Hematopoietic multipotent progenitor cell treated with erythropoietin and hydrocortisone succinate and interleukin-3 and kit ligand, for 6 days (in vitro differentiated cells): ENCODE measurements at places on chromosomes 13 and 19.

GRCh38 chr19:23481043-23481442, 85.8 kb upstream of the ZNF91 start:
- no peak for DNase-seq

DNA sequence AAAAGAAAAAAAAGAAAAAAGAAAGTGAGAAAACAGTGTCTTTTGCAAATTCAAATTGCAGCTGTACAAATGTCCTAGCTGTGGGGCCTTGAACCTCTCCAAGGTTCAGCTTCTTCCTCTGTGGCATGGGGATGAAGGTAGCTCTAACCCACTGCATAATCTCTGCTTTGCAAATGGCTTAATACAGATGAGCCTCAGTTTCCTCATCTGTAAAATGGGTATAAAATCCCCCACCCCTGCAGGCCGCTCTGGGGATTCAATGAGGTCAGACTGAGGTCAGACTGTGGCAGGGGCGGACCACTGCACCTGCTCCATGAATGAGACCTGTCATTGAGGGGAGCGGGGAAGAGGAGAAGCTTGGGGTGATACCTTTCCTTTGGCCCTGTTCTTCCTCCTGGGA, 5.8 kb downstream of the DPF1 start:
- DNase-seq: no peak

GRCh38 chr19:54191811-54192453, 824 bp downstream of the TSEN34 start:
- no peak for DNase-seq

GRCh38 chr13:73616861-73617260, 517.3 kb downstream of the KLF12 start:
- peak; percentile 51 for DNase-seq

- no peak for DNase-seq
Measured at GRCh38 chr13:61765181-61765742, 349.6 kb upstream of the PCDH20 start.

GRCh38 chr13:79724348-79725103, 243.6 kb downstream of the NDFIP2 start:
- no peak for DNase-seq

DNA sequence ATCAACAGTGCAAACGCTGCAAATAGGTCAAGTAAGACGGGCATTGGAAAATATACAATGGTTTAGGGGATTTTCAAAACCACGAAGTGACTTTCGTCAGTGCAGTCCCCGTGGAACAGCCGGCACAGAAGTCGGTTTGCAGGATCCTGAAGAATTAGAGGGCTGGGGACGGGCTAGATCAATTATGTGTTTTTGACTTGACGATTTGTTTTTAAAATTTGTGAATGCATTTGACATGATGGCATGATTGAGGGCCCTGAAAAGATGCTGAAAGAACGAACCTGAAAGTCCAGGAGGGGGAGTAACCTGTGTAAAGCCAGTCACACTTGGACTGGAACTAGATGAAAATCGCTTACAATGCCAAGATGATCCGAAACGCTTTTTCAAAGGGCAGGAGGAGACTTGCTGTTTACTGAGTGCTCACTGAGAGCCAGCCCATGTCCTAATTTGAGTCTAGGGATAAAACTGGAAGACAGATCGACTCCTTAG, 8.9 kb upstream of the DGKH start:
- DNase-seq: peak; percentile 58

- peak; percentile 57 for DNase-seq
Measured at GRCh38 chr13:40961214-40961613, 57.9 kb downstream of the ELF1 start.

DNA sequence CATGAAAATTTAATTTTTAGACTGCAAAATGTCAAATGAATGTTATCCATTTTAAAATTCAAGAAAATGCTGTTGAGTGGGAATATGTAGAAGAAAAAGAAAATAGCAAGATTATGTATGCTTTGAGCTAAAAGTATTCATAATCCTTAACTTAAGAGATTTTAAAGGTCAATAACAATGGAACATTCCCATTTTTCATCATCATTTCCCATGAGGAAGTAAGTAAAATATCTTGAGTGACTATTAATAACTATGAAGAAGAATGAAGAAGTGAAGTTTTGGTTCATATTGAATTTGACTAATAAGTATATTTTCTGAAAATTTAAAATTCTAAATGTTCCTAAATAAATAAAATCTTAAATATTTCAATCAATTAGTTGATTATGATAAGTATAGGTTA, 273.4 kb downstream of the DACH1 start:
- no peak for DNase-seq

DNA sequence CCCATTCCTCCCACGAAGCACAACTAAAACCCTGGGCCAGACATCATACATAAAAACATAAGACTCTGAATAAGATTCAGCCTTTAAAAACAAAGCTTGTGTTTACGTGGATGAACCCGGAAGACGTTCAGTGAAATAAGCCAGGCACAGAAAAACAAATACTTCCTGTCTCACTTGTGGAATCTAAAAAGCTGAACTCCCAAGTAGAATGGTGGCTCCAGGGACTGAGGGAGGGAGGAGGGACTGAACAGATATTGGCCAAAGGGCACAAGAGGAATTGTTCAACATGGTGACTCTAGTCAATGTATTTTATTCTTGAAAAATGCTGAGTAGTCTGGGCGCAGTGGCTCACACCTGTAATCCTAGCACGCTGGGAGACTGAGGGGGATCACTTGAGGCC, 35.7 kb upstream of the TPM4 start:
- no peak for DNase-seq

DNA sequence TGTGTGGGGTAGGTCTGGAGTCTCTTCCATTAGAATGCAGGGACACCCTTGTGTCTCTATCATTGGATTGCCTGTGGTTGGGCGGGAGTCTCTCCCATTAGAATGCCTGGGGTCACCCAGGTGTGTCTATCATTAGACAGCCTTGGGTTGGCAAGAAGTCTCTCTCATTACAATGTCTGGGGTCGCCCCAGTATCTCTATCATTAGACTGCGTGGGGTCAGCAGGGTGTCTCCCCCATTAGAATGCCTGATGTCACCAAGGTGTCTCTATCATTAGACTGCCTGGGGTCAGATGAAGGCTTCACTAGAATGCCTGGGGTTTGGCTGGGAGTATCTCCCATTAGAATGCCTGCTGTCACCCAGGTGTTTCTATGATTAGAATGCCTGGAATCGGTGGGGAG, 1539.0 kb downstream of the UQCRFS1 start:
- DNase-seq: no peak

- no peak for DNase-seq
Measured at GRCh38 chr13:34810996-34811395, 131.1 kb upstream of the NBEA start.

DNA sequence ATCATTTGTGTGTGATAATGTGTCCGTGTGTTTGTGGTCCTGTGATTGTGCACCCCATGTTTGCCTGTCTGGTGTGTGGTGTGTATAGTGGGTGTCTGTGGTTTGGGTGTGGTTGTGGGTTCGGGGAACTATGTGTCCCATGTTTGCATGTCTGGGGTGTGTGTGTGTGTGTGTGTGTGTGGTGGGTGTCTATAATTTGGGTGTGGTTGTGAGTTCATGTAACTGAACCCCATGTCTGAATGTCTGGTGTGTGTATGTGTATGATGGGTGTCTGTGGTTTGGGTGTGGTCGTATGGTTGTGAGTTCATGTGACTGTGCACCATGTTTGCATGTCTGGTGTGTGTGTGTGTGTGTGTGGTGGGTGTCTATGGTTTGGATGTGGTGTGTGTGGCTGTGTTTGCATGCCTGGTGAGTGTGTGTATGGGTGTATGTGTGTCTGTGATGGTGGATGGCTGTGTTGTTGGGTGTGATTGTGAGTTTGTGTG, 11.1 kb upstream of the NFIX start:
- DNase-seq: peak; percentile 46

DNA sequence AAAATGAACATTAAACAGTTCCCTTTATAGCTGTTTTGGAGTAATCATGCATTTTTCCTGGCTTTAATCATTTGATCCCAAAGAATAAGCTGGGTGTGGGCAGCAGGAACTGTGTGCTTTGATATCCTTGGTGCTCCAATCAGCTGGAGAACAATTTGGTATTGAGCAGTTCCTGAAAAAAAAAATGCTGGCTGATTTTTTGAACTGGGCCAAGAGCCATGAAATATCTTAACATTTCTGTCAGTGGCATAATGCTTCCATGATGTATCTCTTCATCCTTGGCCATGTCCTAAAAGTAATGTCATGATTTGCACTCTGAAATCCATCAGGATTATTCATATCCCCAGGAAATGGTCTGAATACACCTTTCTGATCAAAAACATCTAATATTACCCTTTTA, 134.7 kb downstream of the LHFPL6 start:
- DNase-seq: no peak

DNA sequence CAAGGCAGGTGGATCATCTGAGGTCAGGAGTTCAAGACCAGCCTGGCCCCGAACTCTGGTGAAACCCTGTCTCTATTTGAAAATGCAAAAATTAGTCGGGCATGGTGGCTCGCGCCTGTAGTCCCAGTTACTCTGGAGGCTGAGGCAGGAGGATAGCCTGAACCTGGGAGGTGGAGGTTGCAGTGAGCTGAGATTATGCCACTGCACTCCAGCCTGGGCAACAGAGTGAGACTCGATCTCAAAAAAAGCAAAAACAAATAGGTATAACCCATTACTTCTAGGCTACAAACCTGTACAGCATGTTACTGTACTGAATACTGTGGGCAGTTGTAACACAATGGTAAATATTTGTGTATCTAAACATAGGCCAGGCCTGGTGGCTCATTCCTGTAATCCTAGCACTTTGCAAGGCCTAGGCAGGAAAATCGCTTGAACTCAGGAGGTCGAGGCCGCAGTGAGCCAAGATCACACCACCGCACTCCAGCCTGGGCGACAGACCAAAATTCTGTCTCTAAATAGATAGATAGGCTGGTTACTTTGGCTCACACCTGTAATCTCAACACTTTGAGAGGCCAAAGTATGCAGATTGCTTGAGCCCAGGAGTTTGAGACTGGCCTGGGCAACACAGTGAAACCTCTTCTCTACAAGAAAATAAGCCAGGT, 63.5 kb downstream of the MYO9B start:
- DNase-seq: no peak

DNA sequence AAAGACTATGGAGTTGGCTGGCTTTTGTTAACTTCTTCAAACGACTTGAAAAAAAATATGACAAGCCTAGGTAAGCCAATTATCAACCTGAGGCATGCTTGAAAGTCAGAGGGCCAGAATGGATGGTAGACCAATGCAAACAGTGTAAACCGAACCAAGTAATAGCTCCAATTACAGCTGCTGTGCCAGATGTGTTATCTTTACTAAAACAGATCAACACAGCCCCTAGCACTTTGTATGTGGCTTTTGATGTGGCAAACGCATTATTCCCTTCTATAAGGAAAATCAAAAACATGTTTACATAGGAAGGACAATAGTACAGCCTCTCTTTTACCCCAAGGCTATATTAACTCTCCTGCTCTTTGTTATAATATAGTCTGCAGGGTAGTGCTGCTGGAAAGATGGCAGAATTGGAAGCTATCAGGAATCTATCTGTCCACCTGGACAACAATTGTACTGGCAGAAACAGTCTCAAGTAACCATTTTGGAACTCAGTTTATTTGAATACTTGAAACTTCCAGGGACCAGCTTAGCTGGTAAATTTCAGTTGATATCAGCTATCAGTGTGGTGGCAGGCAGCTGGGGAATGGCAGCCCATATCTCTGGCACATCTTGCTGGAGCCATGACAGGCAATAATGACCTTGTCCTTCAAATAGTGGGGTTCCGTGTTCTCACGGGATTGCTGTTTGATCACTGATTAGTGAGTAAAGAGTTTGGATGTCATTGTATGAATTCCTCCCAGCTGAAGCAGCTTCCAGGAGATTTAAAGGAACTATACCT, 144.4 kb upstream of the WASF3 start:
- DNase-seq: peak; percentile 84

- DNase-seq: no peak
Measured at GRCh38 chr13:59963383-59963782, 200.3 kb downstream of the DIAPH3 start.

DNA sequence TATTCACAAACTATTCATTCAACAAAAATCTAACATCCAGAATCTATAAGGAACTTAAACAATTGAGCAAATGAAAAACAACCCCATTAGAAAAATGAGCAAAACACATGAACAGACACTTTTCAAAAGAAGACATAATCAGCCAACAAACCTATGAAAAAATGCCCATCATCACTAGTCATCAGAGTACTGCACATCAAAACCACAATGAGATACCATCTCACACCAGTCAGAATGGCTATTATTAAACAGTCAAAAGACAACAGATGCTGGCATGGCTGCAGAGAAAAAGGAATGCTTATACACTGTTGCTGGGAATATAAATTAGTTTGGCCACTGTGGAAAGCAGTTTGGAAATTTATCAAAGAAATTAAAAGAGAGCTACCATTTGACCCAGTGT, 487.6 kb downstream of the GPC6 start:
- DNase-seq: no peak

DNA sequence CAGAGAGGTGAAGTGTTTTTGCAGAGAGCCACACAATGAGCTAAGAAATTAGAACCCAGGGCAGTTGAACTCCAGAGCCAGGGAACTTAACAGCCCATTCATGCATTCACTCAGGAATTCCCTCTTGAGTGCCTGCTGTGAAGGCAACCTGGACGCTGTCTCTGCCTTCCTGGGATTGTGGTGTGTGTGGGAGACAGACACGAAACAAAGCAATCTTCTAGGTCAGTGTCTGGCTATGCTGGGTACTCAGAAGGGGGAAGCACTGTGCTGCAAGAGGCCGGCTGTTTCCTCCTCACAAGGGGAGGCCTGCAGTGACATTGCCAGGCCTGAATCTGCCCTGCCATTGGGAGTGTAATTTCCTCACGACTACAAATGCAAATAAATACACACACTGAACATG, 9.7 kb downstream of the BCKDHA start:
- no peak for DNase-seq

DNA sequence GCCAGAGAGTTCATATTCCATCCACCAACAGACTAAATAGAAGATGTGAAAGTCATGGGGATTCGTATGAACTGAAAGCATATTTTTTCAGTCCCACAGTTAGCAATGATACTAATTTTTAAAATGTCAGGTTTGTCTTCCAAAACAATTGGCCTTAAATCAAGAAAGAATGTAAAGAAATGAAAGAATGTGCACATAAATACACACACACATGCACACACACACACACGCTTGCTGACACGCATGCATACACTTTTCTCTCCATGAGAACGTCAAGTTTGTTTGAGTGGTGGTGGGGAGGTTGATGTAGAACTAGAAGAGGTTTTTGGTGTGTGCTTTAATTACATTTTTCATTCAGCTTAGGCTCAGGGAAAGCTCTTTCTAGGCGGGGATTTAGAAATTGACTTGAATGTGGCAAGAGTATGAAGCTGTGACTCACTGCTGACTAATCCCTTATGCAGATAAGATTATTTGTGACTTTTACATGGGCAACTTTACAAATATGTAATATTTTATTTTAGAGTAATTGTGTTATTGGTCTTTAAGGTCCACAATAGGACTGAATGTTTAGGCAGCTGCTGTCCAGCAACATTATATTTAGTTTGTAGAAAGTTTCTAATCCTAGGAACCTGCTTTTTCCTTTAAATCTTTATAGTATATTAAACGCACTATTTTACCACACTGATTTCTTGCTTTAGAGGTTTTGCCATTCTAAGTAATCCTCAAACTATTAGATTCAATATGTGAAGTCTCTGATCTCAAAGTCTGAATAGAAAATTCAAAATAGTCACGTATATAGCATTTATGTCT, 18.8 kb downstream of the FLT1 start:
- DNase-seq: peak; percentile 31
